Cardiac muscle cell (in vitro differentiated cells and primary cell): ENCODE measurements at places on chromosomes 1 and 21. TPM values are rescaled to one million over a fixed set of nuclear protein-coding genes. Genes with fewer than 3 reads are reported as not detected.

DNA sequence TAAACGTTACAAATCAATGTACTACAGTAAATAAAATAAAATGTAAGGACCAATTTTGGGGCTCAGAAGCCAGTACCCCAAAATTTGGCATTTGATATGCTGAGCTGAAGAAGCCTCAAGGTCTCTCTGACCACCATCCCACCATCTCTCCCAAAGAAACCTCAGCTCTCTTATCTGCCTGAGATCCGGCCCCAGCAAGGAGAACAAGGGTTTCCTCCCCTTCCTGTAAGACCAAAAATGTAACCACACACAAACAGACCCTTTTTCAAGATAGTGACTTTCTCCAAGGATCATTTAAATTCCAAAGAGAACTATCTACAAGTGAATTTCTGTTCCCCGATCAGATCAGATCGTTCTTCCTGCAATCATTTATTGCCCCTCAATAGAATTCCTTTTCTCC, 68.1 kb upstream of the SLC45A1 start:
- no peak for DNase-seq
- H3K36me3 ChIP-seq = no peaks in the 10 kb centered on the region
- no peaks in the 10 kb centered on the region for H3K4me1 ChIP-seq
- H3K4me3 ChIP-seq = no peak overlapping the region

The GOLT1A gene
- 0.33 and 0.74 TPM in 2 replicates for total RNA-seq

GRCh38 chr1:55054396-55054795, 15.0 kb downstream of the PCSK9 start:
- no peak for DNase-seq
- no peak overlapping the region for H3K27ac ChIP-seq
- no peaks in the 10 kb centered on the region for H3K27me3 ChIP-seq
- no peaks in the 10 kb centered on the region for H3K36me3 ChIP-seq
- H3K4me3 ChIP-seq = no peak overlapping the region
- H3K4me1 ChIP-seq = no peaks in the 10 kb centered on the region

GRCh38 chr1:93585059-93585966, 96.3 kb downstream of the BCAR3 start:
- no peak overlapping the region for H3K27ac ChIP-seq
- DNase-seq = peak; percentile 82
- H3K36me3 ChIP-seq = no peaks in the 10 kb centered on the region
- no peak overlapping the region for H3K4me3 ChIP-seq
- H3K4me1 ChIP-seq = peaks cover 7% of the 10 kb centered on the region
- peaks cover 60% of the 10 kb centered on the region for H3K27me3 ChIP-seq

DNA sequence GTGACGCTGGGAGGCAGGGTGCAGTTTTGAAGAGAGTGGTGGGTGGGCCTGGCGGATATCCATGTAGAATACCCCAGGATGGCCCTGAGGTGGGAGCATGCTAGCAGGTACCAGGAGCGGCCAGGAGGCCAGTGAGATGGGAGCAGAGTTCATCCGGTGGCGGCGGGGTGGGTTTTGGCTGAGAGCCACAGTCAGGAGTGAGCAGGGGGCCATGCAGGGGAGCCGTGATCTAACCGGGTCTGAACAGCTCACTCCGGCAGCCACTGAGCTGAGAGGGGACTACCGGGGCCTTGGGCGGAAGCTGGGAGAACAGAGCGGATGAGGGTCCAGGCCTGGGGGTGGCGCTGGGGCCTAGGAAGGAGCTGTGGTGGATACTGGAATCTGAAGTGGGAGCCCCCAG, 47.6 kb upstream of the LRP8 start:
- DNase-seq = no peak
- H3K4me3 ChIP-seq = no peak overlapping the region
- H3K4me1 ChIP-seq = peaks cover 9% of the 10 kb centered on the region
- no peak overlapping the region for H3K27ac ChIP-seq
- peaks cover 53% of the 10 kb centered on the region for H3K27me3 ChIP-seq

The ZNF648 gene
- 0.12 and 0.39 TPM in 2 replicates for total RNA-seq

DNA sequence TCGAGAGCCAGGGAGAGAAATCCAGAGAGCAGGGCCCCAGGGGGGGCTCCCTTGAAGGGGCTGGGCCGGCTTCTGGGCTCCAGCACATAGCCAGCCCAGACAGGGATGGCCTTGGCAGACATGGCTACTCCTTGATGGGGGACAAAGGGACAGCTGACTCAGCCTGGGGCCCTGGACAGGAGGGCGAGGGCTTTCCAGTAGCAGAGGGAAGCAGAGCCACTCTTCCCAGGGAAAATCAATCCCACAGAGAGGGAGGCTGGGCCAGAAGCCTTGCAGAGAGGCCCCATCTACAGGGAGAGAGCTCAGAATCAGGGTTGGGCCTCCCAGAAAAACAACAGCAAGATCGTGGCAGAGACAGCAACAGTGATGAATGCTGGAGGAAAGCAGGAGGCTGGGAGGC, 15.6 kb downstream of the IGFN1 start:
- DNase-seq = no peak
- no peaks in the 10 kb centered on the region for H3K36me3 ChIP-seq
- no peaks in the 10 kb centered on the region for H3K4me1 ChIP-seq
- H3K27ac ChIP-seq = no peak overlapping the region
